Uterus (tissue), 4 donors: ENCODE measurements at places on chromosomes 11 and 22. TPM values are rescaled to one million over a fixed set of nuclear protein-coding genes. Genes with fewer than 3 reads are reported as not detected.

DNA sequence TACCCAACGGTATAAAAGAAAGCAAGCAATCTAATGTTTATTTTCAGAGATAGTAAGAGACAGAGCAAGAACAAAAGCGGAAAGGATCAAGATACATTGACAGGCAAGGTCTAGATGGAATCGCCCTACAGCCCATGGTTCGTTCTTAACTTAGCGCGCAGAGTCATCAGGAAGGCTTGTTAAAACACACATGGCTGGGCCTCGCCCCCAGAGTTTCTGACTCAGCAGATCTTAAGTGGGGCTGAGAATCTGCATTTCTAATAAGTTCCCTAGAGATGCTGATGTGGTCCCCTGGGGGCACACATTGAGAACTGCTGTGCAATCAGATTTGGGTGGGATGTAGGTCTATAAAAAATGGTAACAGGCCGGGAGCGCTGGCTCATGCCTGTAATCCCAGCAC is 35.8 kb upstream of the CHRM4 start:
- no peaks in the 10 kb centered on the region for H3K36me3 ChIP-seq
- no peak overlapping the region for H3K4me3 ChIP-seq
- H3K27me3 ChIP-seq = no peaks in the 10 kb centered on the region

Gene OR8U1
- total RNA-seq = not detected

Gene PHETA2
- total RNA-seq = 39.7 TPM

DNA sequence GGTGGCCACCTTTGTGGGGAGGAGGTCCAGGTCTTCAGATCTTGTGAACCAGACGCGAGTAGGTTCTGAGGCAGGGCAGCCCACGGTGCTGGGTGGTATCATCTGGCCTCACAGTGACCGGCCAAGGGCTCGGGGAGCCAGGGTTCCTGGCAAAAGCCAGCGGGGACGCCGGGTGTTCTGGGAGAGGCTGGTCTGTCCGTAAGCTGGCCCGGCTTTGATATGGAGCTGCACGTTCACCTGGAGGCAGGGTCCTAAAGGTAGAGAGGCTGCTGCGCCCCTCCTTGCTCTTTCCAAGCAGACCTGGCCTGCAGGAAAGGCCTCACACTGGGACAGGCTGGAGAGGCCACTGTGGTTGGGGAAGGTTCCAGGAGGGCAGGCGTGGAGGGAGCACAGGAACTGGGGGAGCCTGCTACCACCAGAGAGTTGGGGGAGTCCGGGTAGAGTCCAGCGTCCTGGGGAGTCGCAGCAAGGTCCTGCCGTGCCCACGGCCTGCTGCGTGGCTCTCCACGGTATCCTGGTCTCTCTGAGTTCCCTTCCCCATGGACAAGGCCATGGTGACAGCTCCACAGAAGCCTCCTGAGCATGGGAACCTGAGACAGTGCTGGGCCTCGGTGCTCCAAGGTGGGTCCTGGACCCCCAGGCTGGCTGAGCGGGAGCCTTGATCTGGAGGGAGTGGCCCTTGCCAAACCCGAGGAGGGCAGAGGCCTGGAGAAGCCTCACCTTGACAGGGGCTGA is 452.4 kb upstream of the B3GAT1 start:
- no peak for DNase-seq
- no peaks in the 10 kb centered on the region for H3K36me3 ChIP-seq
- no peak overlapping the region for H3K4me3 ChIP-seq
- no peaks in the 10 kb centered on the region for H3K27me3 ChIP-seq

DNA sequence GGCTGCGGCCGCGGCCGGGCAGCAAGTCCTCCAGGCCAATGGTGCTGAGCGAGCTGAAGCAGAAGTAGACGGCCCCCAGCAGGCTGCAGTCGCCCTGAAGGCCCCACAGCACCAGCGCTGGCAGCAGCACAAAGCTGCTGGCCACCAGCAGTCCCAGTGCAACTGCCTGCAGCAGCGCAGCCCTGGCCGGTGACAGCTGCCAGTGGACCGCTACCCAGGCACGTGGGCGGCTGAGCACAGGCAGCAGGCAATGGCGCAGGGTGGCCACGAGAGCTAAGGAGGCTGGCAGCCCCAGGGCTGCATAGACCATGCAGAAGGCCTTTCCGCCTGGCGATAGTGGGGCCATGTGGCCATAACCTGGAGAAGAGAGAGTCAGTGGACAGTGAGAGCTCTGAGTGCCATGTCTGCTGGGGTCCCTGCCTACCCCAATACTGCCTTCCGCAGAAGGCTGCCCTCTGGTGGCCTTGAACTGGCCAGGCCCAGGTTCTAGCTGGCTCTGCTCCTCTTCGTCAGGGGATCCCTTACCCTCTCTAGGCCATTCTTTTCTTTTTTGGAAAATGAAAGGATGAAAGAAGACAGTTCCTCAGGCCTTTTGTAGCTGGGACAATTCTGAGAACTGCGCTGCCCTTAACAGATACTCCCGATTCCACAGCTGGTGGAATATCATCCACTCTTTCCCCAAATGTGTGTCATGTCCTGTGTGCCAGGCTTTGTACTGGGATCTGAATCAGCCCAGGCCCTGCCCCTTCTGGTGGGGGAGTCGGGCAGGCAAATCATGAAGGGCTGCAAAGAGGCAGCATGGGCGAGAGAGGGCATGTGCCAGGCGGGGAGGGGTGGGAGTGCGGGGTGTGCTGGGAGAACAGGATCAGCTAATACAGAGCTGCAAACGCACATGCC is 1.8 kb downstream of the KCNK7 start:
- no peaks in the 10 kb centered on the region for H3K36me3 ChIP-seq
- H3K27ac ChIP-seq = peak overlapping the region; percentile 25
- DNase-seq = no peak
- no peak overlapping the region for H3K4me3 ChIP-seq

DNA sequence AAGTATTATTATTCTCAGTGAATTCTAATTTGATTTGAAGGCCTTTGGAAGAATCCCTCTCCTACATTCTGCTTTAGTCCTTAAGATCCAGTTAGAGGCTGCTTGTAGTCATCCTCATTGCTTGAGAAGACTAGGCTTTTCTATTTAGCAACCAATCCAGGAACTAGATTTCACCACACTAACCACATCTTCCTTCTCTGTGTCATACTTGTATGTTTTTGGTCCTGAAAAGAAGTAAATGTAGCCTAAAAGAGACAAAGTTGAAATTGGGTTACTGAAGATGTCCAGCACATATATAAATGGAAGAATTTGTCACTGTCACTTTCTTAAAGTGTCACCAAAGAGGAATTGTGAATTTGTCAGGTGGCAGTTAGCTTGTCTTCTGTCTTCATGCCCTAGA is 46.6 kb upstream of the MMP7 start:
- H3K27me3 ChIP-seq = no peaks in the 10 kb centered on the region
- DNase-seq = no peak
- no peak overlapping the region for H3K4me3 ChIP-seq
- no peaks in the 10 kb centered on the region for H3K36me3 ChIP-seq
- no peaks in the 10 kb centered on the region for H3K4me1 ChIP-seq

DNA sequence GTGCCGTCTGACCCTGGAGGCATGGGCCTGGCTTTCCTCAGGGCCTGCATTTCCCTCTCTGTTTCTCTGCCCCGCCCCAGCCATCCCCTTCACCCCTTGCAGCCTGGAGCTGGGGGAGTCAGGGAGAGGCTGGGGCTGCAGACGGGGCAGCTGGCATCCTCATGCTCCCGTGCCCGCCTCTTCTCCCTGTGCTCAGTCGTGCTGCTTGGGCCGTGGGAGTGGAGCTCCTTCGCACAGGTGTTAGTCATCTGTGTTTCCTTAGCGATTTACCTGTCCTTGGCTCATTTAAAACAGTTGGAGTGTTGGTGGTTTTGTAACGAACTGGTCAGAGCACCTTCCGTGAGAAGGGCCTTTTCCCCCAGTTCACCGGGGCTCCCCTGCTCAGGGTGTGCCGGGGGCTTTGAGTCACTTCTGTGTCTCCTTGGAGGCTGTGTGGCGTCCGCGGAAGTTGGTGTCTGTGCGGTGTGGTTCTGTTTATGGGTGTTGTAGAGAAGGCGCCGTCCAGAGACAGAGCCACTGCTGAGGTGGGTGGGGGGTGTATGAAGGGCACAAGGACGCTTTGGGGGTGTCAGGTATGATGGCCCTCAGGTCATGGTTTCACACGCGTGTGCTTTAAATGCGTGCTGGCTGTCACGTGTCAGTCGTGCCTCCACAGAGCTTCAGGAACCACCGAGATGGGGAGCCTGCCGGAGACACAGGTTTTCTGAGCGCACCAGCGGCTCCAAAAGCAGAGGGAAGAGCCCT is 19.5 kb downstream of the BRSK2 start:
- H3K36me3 ChIP-seq = no peaks in the 10 kb centered on the region
- H3K27me3 ChIP-seq = no peaks in the 10 kb centered on the region

GRCh38 chr11:36061471-36061870 is 117.6 kb downstream of the LDLRAD3 start:
- H3K4me1 ChIP-seq = no peaks in the 10 kb centered on the region
- H3K4me3 ChIP-seq = no peak overlapping the region
- no peak for DNase-seq
- H3K27me3 ChIP-seq = no peaks in the 10 kb centered on the region
- H3K27ac ChIP-seq = no peak overlapping the region

Gene DNAJB7
- not detected for total RNA-seq

Gene POLR3H
- total RNA-seq = 41.9 TPM

GRCh38 chr22:19703869-19704268 is 10.4 kb upstream of the SEPTIN5 start:
- no peaks in the 10 kb centered on the region for H3K27me3 ChIP-seq
- H3K4me1 ChIP-seq = no peaks in the 10 kb centered on the region
- no peak for DNase-seq
- no peak overlapping the region for H3K27ac ChIP-seq
- H3K36me3 ChIP-seq = no peaks in the 10 kb centered on the region

Gene MICALL1
- 7.4 TPM for total RNA-seq

GRCh38 chr11:103988595-103988969 is 47.9 kb upstream of the DDI1 start:
- H3K4me1 ChIP-seq = no peaks in the 10 kb centered on the region
- no peaks in the 10 kb centered on the region for H3K36me3 ChIP-seq
- no peak overlapping the region for H3K27ac ChIP-seq
- H3K4me3 ChIP-seq = no peak overlapping the region

DNA sequence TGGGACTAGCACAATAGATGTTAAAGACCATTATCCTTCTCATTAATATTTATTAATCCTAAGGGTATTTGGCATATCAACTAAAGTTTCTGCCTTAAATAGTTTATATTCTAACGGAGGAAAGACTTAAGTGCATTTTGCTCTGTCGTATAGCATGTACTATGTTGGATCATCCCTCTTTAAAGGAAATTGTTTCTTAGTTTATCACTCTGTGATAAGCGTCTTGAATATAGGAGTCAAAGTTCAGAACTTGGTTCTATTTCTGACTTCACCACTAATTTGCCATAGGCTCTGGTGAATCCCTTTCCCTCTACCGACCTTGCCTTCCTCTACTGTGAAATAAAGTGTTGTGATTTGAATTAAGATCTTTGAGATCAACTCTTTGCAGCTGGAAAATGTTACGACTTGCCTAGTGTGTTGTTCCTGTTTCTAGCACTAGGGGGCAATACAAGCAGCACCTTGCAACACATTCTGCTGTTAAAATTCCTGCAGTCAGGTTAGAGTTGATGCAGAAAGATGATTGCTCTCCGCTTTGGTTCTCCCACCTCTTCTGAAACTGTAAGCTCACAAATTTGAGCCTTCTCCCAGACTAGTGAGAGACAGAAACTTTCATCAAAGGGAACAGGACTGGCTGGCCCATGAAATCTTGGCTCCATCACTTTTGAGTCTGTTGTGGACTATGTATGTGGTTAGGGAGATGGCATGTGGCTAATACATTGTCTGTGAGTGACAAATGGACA is 27.8 kb upstream of the ZNRF3 start:
- H3K36me3 ChIP-seq = no peaks in the 10 kb centered on the region
- H3K4me3 ChIP-seq = no peak overlapping the region
- no peaks in the 10 kb centered on the region for H3K27me3 ChIP-seq

- no peak for DNase-seq
- H3K36me3 ChIP-seq = no peaks in the 10 kb centered on the region
- peak overlapping the region; percentile 37 for H3K27ac ChIP-seq
- no peak overlapping the region for H3K4me3 ChIP-seq
- no peaks in the 10 kb centered on the region for H3K27me3 ChIP-seq
- H3K4me1 ChIP-seq = no peaks in the 10 kb centered on the region
Observed at GRCh38 chr11:47162426-47162825, 14.3 kb downstream of the ARFGAP2 start.

GRCh38 chr11:36596880-36597279 is 1.2 kb downstream of the RAG2 start:
- no peaks in the 10 kb centered on the region for H3K36me3 ChIP-seq
- H3K4me1 ChIP-seq = no peaks in the 10 kb centered on the region
- H3K4me3 ChIP-seq = no peak overlapping the region
- no peak overlapping the region for H3K27ac ChIP-seq
- no peak for DNase-seq
- no peaks in the 10 kb centered on the region for H3K27me3 ChIP-seq

GRCh38 chr22:37906364-37907008 is 389 bp downstream of the MICALL1 start:
- H3K4me3 ChIP-seq = peak overlapping the region; percentile 50
- no peaks in the 10 kb centered on the region for H3K36me3 ChIP-seq
- peak; percentile 55 for DNase-seq
- peaks cover 14% of the 10 kb centered on the region for H3K4me1 ChIP-seq

Gene DLG2
- 30.2 TPM for total RNA-seq

DNA sequence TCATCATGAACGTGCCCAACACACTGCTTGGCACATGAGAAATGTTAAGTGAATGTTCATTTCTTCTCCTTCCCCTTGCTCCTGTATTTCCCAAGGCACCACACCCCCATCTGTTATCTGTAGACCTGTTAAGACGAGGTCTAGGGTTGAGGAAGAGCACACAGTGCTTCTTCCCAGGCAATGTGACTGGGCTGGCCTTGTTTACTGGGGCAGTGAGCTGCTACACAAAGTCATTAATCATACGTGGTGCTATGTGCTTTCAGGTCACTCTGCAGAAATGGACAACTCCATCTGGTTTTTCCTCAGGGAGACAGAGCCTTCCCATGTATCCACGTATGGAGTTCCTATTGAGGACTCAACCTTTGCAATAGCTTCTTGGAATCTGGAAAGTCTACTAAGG is 118.7 kb downstream of the KCNC1 start:
- no peaks in the 10 kb centered on the region for H3K36me3 ChIP-seq
- no peak overlapping the region for H3K27ac ChIP-seq
- H3K4me3 ChIP-seq = no peak overlapping the region
- no peak for DNase-seq
- H3K27me3 ChIP-seq = no peaks in the 10 kb centered on the region

DNA sequence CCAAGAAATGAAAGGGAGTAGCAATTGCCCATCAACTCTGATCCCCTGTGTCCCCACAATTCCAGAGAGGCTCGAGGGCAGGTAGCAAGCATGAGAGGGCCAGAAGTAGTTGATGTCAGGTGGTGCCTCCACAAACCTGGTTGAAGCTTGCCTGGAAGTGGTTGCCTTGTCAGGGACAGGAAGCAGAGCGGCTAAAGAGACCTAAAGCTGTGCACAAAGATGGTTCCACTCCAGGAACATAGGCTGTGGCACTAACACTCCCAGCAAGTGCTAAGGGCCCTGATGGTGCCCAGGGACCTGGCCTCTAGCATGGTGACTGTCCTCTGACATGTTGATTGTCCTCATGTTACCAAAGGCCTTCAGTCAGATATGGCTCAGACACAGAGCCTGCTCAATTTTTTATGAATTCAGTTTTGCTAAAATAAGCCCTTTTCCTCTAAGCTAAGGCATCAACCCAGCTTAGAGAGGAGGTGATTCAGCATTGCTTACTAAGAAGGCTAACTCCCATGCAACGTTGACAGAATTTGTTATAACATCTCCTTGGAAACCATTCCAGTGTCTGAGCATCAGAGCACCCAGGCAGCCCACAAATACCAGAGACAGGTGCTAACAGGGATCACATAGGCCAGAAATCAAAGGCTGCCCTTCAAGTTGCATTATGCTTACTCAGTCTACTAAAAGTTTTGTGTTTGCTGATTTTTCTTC is 196.3 kb upstream of the ARHGAP20 start:
- H3K27ac ChIP-seq = peak overlapping the region; percentile 22
- no peaks in the 10 kb centered on the region for H3K36me3 ChIP-seq
- no peaks in the 10 kb centered on the region for H3K27me3 ChIP-seq
- H3K4me1 ChIP-seq = no peaks in the 10 kb centered on the region
- H3K4me3 ChIP-seq = no peak overlapping the region
- no peak for DNase-seq

Gene EMID1
- 8.5 TPM for total RNA-seq
